ENCODE measurements at places on chromosomes 7 and 10.

- no peak for DNase-seq
Observed at GRCh38 chr7:5870311-5870710, 10.3 kb upstream of the OCM start.

DNA sequence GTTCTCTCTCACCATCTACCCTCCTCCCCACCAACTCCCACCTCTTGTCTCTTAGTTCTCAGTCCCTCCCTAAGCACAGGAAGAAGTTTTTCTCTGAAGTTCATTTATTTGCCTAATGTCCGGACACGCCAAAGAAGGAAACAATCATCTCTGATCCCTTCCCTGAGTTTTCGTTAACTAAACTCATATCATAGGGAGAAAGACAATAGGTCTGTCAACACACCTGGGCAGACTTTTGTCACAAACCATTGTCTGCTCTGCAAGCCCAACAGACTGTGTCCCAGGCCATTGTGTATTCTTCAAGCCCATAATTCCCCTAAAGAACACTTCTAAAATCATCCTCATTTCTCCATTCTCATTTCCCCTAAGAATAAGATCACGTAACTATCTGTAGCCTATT is 691.0 kb upstream of the MBL2 start:
- no peak for DNase-seq

DNA sequence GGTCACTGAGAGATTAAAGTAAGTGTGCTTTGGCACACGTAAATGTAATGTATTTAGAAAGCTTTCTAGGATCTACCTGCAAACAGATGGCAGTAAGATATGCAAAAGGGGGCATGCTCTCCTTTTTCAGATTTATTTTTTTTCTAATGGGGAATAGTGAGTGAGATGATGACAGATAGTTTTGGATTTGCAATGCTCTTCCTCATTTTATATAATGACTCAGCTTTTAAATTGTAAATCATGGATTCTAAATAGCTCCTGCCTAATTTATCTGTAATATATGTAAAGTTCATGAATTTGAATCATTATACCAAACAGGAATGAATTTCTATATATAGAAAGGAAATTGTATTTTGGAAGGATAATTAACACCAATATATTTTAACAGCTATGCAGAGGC is 961.6 kb upstream of the LRRTM3 start:
- DNase-seq: no peak

DNA sequence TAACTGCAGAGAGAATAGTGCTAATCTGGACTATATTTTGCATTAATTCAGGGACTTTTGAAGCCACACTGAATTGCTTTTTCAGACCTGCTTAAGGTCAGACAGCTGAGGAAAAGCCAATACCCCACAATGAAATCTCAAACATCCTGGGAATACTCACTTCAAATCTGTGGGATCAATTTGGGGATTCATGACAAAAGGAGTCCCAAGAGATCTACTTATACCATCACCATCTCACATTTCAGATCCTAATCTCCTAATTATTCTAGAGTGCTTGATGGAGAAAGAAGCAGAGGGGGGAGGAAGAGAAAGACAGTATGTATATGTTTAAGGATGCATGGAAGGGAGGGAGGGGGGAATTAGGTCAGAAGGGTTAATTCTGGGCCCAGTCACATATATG is 202.2 kb downstream of the CACNA2D1 start:
- no peak for DNase-seq

DNA sequence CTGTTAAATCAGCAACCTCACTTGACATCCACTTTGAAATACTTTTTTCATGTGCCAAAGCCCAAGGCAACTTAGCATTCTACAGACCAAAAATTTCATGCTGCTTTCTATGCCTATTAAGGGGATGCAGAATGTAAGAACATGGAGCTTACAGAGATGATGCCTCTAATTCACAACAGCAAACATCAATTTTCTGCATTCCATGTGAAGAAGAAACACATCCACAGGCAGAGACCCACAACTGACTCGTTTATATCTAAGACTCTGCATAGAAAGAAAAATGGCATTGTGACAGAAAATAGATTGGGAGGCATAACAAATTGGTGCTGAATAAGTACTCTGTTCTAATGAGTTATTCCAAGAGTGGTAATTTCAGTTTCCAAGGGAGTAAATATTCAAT is 107.6 kb downstream of the SGMS1 start:
- DNase-seq: no peak

GRCh38 chr7:14576578-14576977 is 326.0 kb downstream of the DGKB start:
- DNase-seq: no peak

DNA sequence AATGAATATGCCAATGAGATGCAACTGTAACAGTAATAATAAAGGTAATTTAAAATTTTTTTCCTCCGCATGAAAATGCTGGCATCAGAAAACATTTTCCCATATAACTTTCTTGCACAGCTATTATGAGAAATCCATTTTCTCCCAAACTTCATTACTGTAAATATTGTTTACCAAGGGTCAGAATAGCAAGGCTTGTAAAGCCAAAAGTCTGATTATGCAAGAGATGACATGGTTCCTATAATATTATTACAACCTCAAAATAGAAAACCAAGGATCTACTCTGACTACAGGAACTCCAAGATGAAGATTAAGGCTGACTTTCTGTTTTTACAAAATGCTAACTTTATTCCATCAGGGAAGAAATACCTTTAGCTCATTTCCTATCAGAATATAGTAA is 162.7 kb upstream of the CDK1 start:
- no peak for DNase-seq

- DNase-seq: no peak
Observed at GRCh38 chr10:129505500-129506075, 38.5 kb downstream of the MGMT start.

DNA sequence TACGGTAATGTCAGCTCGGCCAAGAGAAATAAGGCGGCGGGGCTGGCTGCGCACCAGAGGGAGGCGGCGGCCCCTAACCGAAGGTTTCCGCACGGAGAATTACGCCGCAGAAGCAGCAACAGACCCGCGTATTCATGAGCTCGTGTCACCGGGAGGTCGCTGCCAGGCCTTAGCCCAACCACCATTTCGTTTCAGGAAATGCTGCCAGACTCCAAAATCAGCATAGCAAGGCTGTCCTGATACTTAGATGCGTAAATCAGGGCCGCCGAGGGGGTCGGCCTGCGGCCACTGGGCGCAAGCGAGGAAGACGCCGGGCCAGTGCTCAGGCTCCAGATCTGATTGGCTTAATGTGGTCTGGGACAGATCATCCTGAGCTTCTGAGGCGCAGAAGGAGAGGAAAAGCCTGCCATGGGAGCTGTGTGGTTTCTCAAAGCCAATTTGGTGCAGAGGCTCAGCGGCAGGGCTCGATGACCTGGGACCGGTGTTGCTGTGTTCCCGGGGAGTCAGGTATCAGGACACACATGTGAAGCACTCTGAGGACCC is 247.9 kb downstream of the BAMBI start:
- peak; percentile 83 for DNase-seq
